ENCODE measurements at places on chromosomes 16 and 17. TPM values are rescaled to one million over a fixed set of nuclear protein-coding genes. Genes with fewer than 3 reads are reported as not detected.

- no peaks in the 10 kb centered on the region for H3K27me3 ChIP-seq
- H3K27ac ChIP-seq, result peak overlapping the region; percentile 60
- H3K4me3 ChIP-seq, result no peak overlapping the region
Measured at GRCh38 chr16:70590722-70591415, 55.5 kb upstream of the IL34 start.

DNA sequence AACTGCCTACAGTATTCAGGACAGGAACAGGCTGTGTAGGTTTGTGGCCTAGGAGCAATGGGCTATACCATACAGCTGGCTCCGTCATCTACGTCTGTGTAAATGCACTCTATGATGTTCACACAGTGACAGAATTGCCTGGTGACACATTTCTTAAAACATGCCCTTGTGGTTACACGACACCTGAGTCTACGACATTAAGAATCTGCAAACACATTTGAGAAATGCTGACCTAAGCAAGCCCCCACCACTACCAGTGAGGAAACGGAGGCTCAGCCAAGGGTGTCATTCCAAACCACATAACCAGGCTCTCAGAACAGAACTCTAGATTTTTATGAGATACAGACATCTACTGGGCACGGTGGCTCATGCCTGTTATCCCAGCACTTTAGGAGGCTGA, 23.5 kb downstream of the USP36 start:
- no peaks in the 10 kb centered on the region for H3K27me3 ChIP-seq
- H3K27ac ChIP-seq, result no peak overlapping the region
- H3K4me1 ChIP-seq, result peaks cover 5% of the 10 kb centered on the region
- H3K36me3 ChIP-seq, result peaks cover 100% of the 10 kb centered on the region
- H3K4me3 ChIP-seq, result no peak overlapping the region

- peaks cover 63% of the 10 kb centered on the region for H3K27me3 ChIP-seq
- DNase-seq, result no peak
- H3K4me1 ChIP-seq, result no peaks in the 10 kb centered on the region
- no peak overlapping the region for H3K4me3 ChIP-seq
- peaks cover under 1% of the 10 kb centered on the region for H3K36me3 ChIP-seq
Measured at GRCh38 chr17:74945543-74945942, 9.8 kb downstream of the OTOP3 start.

DNA sequence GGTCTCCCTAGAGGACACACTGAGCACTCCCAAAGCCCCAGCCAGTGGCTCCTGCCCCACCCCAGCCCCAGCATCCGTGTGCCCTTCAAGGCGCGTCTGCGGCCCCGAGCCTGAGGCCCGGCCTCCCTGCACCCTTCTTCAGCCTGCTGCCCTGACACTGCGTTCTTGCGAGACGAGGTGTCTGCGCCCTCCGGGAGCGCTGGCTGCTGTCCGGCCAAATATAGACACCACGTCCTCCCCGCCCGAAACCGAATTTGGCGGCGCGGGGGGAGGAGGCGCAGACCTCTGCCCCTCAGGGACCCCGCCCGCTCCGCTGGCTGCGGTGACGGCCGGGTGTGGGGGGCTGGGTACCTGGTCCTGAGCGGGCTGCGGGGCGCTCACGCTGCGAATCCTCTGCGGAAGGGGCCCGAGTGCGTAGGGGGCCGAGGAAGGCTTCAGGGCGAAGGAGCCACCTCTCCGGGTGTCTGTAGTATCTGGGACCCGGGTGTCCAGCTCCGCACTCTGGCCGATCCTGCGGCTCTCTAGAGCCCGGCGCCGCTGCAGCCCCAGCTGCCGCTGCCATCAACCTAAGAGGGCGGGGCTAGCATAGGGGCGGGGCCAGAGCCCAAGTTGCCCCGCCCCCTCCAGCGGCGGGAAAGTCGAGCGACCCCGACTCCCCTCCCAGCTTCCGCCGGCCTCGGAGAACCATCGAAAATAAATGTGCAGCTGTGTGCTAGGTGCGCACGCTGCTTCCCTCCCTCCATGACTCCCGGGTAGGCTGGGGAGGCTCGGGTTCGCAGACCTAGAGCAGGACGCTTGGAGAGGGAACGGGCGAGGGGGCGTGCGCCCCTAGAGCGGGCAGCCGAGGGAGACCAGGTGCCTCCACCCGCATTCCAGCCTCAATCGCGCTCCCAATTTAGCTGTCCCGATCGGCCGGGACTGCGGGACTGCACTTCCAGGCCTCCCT, at the start of gene CORO6:
Gene CORO6, minus strand, starts transcription at position 576 of the 946 bp plus-strand sequence. CDS start 1,491 bp downstream, outside the sequence.
- peak; percentile 82 for DNase-seq
- H3K27ac ChIP-seq, result peak within 1 kb of the TSS; percentile 45
- H3K36me3 ChIP-seq, result peaks cover 4% of the 10 kb centered on the region
- peaks cover 20% of the 10 kb centered on the region for H3K27me3 ChIP-seq

Gene CANT1
- 92.9 TPM for total RNA-seq

Gene TMC7
- total RNA-seq, result 9.8 TPM
